Skeletal muscle tissue (tissue), 5 donors: ENCODE measurements at places on chromosomes 5 and 9. TPM values are rescaled to one million over a fixed set of nuclear protein-coding genes. Genes with fewer than 3 reads are reported as not detected.

The SAXO1 gene
- total RNA-seq: not detected

The TYRP1 gene
- not detected for total RNA-seq

The SOHLH1 gene
- total RNA-seq: under 0.01 TPM

The GPSM1 gene
- 14.1 TPM for total RNA-seq

The SPATA9 gene
- 1.0 TPM for total RNA-seq

The WDR38 gene
- total RNA-seq: not detected

The TAF11L10 gene
- not detected for total RNA-seq

The LAMC3 gene
- 0.52 TPM for total RNA-seq

The PHYHD1 gene
- 17.7 TPM for total RNA-seq

The WNT8A gene
- not detected for total RNA-seq

The ZFP37 gene
- 3.1 TPM for total RNA-seq

The CYSRT1 gene
- not detected for total RNA-seq
